ENCODE measurements at places on chromosomes 1 and 21. TPM values are rescaled to one million over a fixed set of nuclear protein-coding genes. Genes with fewer than 3 reads are reported as not detected.

Gene NMNAT1
- 8.9 TPM for total RNA-seq

Gene ARHGAP30
- 146 TPM for total RNA-seq

Gene RHEX
- total RNA-seq = 12.8 TPM

Gene GBP2
- 29.2 TPM for total RNA-seq

Gene AMPD1
- not detected for total RNA-seq

Gene TRABD2B
- not detected for total RNA-seq

Gene PTPN7
- 16.0 TPM for total RNA-seq

Gene UTS2
- total RNA-seq = 5.5 TPM

Gene NUAK2
- 105 TPM for total RNA-seq

Gene HNRNPU
- 415 TPM for total RNA-seq

Gene KLHDC9
- total RNA-seq = 1.6 TPM

GRCh38 chr1:10774615-10775310 is 21.7 kb downstream of the CASZ1 start:
- H3K36me3 ChIP-seq = no peaks in the 10 kb centered on the region
- H3K4me3 ChIP-seq = no peak overlapping the region
- H3K4me1 ChIP-seq = no peaks in the 10 kb centered on the region

DNA sequence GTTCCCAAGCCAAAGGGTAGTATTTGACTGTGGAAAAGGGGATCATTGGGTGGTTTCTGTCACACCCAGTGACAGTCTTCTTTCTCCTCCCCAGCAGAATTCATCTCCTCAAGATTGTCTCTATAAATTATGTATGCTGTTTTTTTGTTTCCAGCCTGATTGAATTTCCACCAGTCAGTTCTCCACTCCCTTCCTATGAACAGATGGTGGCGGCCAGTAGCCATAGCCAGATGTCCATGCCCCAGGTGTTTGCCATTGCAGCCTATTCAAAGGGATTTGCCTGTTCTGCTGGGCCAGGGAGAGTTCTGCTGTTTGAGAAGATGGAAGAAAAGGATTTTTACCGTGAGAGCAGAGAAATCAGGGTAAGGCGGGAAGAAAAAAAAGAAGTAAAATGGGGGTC is 12.9 kb downstream of the CFAP57 start:
- H3K27me3 ChIP-seq = no peaks in the 10 kb centered on the region
- no peak overlapping the region for H3K27ac ChIP-seq

GRCh38 chr1:196890668-196891067 is 2.8 kb downstream of the CFHR4 start:
- no peaks in the 10 kb centered on the region for H3K36me3 ChIP-seq
- no peaks in the 10 kb centered on the region for H3K4me1 ChIP-seq
- no peak overlapping the region for H3K27ac ChIP-seq
- no peaks in the 10 kb centered on the region for H3K27me3 ChIP-seq
- no peak for DNase-seq
- no peak overlapping the region for H3K4me3 ChIP-seq

DNA sequence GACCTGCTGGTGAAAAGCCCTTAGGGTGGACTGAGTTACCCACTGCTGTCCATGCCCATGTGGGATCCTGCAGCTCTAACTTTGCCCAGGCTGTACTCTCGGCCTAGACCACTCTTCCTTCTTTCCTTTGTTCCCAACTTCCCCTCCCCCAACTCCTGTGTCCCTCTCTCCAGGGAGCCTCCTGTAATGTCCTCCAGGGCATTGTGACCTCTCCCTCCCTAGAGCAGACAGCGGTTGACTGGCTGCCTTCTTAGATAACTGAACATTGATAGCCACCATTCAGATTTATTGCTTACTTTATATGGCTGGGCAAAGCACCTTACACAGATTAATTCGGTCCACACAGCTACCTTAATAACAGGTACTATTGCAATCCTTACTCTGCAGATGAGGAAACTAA is 5.0 kb downstream of the RUNX1 start:
- peaks cover 74% of the 10 kb centered on the region for H3K4me1 ChIP-seq
- H3K27me3 ChIP-seq = no peaks in the 10 kb centered on the region
- H3K27ac ChIP-seq = no peak overlapping the region
- no peak overlapping the region for H3K4me3 ChIP-seq

DNA sequence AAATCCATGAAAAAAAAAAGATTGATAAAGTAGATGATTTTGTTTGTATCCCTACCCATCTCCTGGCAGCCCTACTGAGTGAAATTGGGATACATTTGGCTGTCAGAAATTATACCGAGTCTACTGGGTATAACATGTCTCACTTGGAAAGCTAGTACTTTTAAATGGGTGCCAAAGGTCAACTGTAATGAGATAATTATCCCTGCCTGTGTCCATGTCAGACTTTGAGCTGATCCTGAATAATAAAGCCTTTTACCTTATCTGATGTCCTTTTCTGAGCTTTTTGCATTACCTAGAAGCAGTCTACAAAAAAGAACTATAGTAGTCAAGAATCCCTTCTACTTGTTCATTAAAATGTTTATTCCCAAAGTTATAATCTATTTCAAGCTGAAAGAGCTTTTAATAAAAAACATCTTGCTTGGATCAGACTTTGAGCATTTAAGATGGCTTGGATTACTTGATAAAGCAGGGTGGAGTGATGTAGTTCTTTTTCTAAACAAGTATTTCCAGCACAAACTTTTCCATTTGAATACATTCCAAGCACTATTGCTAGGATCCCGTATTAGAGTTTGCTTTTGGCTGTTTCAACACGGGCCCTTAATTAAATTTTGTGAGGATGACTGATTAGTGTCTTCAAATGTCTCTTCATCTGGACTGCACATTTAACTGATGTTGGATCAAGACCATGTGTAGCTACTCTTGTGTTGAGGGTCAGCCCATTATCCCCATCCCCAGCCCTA is 69.2 kb downstream of the DTL start:
- no peak overlapping the region for H3K4me3 ChIP-seq
- DNase-seq = no peak
- H3K27me3 ChIP-seq = no peaks in the 10 kb centered on the region
- no peaks in the 10 kb centered on the region for H3K4me1 ChIP-seq
- H3K27ac ChIP-seq = no peak overlapping the region

DNA sequence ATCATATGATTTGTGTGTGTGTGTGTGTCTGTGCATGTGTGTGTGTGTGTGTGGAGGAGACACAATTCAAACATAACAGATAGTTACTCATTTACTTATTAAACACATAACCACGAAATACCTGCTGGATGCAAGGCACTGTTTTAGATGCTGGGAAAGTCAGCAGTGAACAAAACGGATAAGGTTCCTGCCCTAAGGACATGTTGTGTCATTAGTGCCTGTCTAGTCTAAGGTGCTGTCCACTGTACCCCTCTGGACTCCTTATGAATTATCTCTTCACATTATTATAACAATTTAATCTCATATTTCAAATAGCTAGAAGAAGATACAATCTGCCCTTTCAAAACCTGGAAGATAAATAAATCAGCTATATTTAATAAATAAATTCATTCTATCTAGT is 162.4 kb downstream of the PLPPR5 start:
- H3K4me3 ChIP-seq = no peak overlapping the region
- no peaks in the 10 kb centered on the region for H3K36me3 ChIP-seq
- H3K27ac ChIP-seq = no peak overlapping the region
- no peaks in the 10 kb centered on the region for H3K27me3 ChIP-seq
- no peak for DNase-seq
- no peaks in the 10 kb centered on the region for H3K4me1 ChIP-seq

- DNase-seq = no peak
- H3K27ac ChIP-seq = no peak overlapping the region
- H3K4me3 ChIP-seq = no peak overlapping the region
- H3K36me3 ChIP-seq = no peaks in the 10 kb centered on the region
Observed at GRCh38 chr1:81877940-81878339, 77.2 kb downstream of the ADGRL2 start.

GRCh38 chr1:182235604-182235951 is 156.0 kb downstream of the GLUL start:
- no peaks in the 10 kb centered on the region for H3K36me3 ChIP-seq
- H3K4me3 ChIP-seq = no peak overlapping the region
- H3K27me3 ChIP-seq = no peaks in the 10 kb centered on the region
- H3K27ac ChIP-seq = no peak overlapping the region

DNA sequence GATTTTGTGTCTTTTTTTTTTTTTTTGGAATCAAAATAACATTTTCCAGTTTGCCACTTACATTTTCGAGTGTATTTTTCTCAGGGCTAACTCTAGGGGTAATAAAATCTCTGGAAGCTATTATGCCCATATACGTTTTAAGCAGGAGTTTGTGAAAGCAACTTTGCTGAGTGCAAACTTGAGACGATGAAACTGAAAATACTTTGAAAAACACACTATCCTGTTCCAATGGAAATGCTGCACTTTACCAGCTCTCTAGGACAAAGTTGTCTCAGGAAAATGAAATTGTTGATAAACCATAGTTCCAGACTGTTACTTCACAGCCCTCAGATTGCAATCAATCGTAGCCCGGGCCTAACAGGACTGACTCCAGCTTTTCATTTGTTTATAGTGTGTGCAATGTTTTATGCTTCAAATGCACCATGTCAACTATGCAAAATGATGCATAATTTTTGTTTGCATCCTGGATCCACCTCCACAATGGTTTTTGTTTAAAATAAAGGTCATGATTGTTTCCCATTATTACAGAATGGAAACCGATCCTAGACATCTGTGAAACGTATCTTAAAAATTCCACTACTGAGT is 220.6 kb upstream of the PKN2 start:
- no peak overlapping the region for H3K27ac ChIP-seq
- no peaks in the 10 kb centered on the region for H3K4me1 ChIP-seq
- H3K27me3 ChIP-seq = peaks cover 6% of the 10 kb centered on the region
- H3K36me3 ChIP-seq = no peaks in the 10 kb centered on the region

DNA sequence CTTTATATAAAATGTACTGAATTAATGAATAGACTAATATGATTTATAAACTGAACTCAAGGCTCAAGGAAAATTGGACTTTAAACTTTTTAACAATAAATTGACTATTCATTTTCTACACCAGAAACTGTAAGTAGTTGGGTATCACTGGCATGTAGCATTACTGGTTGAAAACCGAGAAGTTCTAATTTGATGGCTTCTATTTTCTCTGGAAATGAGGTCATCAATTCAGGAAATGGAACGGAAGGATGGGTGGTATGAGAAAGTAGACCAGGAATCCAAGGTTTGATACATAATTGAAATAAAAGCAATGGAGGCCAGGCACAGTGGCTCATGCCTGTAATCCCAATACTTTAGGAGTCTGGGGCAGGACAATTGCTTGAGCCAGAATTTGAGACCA is 50.4 kb downstream of the RERE start:
- no peak for DNase-seq
- H3K4me1 ChIP-seq = peaks cover 20% of the 10 kb centered on the region
- no peak overlapping the region for H3K4me3 ChIP-seq
- no peaks in the 10 kb centered on the region for H3K36me3 ChIP-seq
- H3K27me3 ChIP-seq = no peaks in the 10 kb centered on the region
- no peak overlapping the region for H3K27ac ChIP-seq

GRCh38 chr1:17719874-17720273 is 35.3 kb upstream of the ACTL8 start:
- no peak overlapping the region for H3K4me3 ChIP-seq
- no peak for DNase-seq
- no peaks in the 10 kb centered on the region for H3K27me3 ChIP-seq
- H3K36me3 ChIP-seq = no peaks in the 10 kb centered on the region
- H3K27ac ChIP-seq = no peak overlapping the region
- no peaks in the 10 kb centered on the region for H3K4me1 ChIP-seq

DNA sequence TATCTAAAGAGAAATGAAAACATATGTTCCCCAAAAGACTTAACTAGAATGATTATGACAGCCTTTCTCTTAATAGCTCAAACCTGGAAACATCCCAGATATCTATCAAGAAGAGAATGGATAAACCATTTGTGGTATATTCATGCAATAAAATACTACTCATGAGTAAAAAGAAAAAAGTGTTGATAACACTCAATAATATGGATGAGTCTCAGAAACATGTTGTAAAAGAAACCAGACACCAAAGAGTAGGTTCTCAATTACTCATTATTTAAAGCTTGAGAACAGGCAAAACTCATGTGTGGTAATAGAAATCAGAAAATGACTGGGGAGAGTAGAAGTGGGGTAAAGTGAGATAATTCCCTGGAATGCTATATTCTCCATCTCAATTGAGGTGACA is 154.1 kb downstream of the PHTF1 start:
- no peak overlapping the region for H3K27ac ChIP-seq
- H3K4me1 ChIP-seq = no peaks in the 10 kb centered on the region
- H3K27me3 ChIP-seq = no peaks in the 10 kb centered on the region

GRCh38 chr21:37273911-37274690 is 7.0 kb upstream of the VPS26C start:
- H3K36me3 ChIP-seq = no peaks in the 10 kb centered on the region
- H3K4me1 ChIP-seq = no peaks in the 10 kb centered on the region

GRCh38 chr1:3070644-3071564 is 1.9 kb downstream of the PRDM16 start:
- no peaks in the 10 kb centered on the region for H3K4me1 ChIP-seq
- H3K27ac ChIP-seq = no peak overlapping the region
- no peak for DNase-seq
- H3K4me3 ChIP-seq = no peak overlapping the region
- H3K27me3 ChIP-seq = no peaks in the 10 kb centered on the region

DNA sequence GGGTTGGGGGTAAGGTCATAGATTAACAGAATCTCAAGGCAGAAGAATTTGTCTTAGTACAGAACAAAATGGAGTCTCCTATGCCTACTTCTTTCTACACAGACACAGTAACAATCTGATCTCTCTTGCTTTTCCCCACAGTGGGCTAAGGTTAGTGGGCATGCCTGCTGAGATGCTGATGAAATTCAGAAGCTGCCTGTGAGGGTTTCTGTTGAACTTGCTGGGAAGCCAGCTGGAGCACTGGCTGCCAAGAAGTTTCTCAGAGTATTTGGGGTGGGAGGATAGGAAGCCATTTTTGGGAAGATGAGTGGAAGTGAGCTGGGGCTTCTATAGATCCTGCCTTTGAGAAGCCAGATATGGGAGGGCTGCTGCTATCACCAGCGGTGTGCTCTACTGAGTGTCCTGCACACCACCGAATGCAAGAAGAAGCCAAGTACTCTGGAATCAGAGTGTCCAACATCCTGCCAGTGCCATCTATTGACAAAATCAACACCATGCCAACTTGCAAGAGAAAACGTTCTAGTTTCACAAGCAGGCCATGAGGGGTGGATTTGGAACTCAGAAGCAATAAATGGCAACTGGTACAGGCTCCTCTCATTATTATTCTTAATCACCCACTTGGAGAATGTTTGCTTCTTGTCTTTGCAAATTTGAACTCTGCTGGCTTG is 102.7 kb downstream of the PTPRU start:
- H3K4me1 ChIP-seq = no peaks in the 10 kb centered on the region
- H3K27ac ChIP-seq = no peak overlapping the region
- no peak overlapping the region for H3K4me3 ChIP-seq
- H3K36me3 ChIP-seq = no peaks in the 10 kb centered on the region

- H3K27ac ChIP-seq = no peak overlapping the region
- H3K4me1 ChIP-seq = no peaks in the 10 kb centered on the region
- no peak overlapping the region for H3K4me3 ChIP-seq
- no peak for DNase-seq
- peaks cover 18% of the 10 kb centered on the region for H3K36me3 ChIP-seq
Observed at GRCh38 chr1:165674599-165674998, 23.8 kb downstream of the ALDH9A1 start.

Measured in B cell (primary cell).